ENCODE measurements at places on chromosomes 16 and 17.

DNA sequence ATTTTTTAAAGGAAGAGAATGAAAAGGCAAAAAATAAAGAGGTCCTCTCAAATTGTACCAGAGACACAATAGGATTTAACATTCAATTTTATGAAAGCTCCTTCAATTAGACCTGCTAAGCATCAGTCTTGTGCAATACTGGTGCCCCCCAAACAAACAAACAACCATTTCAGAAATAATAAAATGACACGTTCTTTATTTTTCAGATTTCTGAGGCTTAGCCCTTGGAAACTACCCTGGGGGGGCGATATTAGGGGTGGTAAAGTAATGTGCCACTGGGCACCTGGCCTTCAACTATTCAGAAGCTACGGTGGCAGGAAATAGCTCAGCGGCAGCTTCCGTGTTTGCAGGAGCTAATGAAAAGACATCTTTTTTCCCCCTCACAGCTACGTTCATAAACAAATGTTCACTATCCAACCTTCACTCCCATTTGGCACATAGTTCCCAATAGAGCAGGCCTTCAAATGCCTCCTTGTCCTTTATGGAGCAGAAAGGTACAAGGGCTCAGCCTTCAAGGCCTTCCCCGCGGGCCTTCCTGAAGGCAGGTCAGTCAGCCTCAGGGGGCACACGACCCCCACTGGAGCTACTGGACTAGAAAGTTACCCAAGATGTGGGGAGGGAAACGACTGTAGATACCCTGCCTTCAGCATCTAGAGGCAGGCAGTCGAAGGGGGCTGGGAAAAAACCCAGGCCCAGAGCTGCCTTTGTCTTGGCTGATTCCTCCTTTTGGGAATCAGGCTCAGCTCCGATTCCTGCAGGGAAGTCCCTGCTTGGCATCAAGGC lies 44.1 kb downstream of the TBX4 start:
- no peak for DNase-seq

DNA sequence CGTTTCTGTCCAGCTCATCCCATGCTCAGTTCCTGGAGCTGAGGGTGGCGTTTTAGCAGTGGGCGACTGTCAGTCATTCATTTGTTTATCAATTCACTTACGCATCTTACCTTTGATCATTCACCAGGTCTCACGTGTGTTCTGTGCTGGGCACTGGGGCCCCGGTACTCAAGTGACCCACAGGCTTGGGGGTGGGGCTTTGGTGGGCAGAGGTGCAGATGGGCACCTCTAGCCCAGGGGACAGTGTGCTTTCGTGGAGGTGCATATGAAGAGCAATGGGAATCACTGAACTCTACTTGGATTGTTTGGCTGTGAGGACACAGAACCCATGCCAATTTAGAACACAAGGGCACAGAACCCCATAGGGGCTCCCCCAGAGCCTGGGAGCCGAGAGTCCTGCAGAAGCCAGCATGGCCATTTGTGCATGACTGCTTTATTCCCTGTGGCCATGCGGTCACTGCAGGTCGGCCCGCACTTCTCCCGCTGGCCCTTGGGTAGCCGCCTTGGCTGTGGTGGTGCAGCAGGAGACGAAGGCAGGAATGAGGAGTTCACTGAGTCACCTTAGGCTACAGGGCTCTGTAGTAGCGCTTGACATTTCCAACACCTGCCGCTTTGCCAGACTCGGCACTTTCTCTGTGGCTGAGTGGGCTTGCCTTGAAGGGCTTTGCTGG lies 144.6 kb downstream of the SNX29 start:
- no peak for DNase-seq

- no peak for DNase-seq
Measured at GRCh38 chr17:78539781-78540180, 37.4 kb downstream of the DNAH17 start.

DNA sequence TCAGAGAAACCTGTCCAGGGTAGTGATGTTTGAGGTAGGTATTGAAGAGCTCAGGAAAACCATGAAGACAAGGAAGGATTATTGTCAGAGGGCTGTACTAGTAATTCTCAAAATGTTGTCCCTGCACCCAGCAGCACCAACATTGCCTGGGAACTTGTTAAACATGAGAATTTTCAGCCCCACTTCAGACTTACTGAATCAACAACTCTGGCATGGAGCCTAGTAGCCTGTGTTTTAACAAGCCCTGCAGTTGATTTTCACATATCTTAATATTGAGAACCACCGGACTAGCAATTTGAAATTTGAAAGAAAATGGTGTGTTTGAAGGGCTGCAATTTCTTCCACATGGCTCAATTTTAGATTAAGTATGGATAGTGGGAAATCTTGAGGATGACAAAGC lies 2.8 kb upstream of the KIF2B start:
- DNase-seq, result no peak

DNA sequence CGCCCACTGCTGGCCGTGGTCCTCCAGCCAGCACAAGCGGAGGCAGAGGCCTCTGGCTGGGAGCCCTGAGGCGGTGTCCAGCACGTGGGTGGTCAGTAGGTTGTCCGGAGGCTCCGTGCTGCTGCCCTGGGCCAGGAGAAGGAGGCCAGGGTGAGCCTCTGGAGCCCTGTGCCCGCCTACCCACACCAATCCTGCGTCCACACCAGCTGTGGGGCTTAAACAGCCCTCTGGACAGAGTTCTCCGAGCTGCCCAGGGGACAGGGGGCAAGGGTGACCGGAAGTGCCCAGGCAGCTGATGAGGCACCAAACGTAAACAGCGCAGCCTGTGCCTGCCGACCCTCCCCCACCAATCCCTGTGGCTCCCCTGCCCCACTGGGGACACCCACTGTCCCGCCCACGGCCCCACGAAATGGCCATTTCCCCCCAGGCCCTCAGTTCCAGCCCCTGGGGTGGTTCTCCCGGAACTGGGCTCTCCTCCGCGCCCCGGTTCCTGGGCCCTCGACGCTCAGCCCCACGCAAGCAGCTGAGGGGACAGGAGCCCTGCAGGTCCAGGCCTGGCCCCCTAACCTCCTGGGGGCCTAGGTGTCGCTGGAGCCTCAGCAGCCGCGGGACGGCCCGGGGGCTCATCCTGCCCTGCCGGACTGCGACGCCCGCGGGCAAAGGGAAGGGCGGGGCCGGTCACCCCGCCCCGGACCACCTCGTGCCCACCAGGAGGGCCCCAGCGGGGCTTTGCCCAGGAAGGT lies 27.9 kb upstream of the DBNDD1 start:
- no peak for DNase-seq

GRCh38 chr17:82754297-82755208 lies 2.7 kb downstream of the TBCD start:
- DNase-seq, result no peak

- no peak for DNase-seq
Measured at GRCh38 chr17:69250641-69251040, 22.0 kb upstream of the ABCA10 start.

DNA sequence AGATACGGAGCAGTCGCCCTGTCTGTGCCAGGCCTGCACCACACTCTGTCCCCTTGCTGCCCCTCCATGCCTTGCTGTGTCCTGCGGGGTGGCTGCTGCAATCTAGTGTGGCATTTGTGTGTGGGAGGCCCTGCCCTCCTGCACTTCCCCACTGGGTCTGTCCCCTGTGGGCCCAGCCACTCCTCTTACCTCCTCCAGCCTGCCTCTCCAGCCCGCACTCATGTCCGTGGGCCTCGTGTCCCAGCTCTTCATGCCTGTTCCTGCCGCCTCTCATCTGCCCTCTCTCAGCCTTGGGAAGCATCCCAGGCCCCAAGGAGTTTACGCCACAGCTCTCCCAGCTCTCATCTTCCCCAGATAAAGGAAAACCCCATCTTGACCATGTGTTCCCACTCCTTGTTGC lies 26.6 kb downstream of the CRAMP1 start:
- DNase-seq, result no peak

- DNase-seq, result no peak
Measured at GRCh38 chr17:78868391-78868790, 27.8 kb upstream of the USP36 start.

DNA sequence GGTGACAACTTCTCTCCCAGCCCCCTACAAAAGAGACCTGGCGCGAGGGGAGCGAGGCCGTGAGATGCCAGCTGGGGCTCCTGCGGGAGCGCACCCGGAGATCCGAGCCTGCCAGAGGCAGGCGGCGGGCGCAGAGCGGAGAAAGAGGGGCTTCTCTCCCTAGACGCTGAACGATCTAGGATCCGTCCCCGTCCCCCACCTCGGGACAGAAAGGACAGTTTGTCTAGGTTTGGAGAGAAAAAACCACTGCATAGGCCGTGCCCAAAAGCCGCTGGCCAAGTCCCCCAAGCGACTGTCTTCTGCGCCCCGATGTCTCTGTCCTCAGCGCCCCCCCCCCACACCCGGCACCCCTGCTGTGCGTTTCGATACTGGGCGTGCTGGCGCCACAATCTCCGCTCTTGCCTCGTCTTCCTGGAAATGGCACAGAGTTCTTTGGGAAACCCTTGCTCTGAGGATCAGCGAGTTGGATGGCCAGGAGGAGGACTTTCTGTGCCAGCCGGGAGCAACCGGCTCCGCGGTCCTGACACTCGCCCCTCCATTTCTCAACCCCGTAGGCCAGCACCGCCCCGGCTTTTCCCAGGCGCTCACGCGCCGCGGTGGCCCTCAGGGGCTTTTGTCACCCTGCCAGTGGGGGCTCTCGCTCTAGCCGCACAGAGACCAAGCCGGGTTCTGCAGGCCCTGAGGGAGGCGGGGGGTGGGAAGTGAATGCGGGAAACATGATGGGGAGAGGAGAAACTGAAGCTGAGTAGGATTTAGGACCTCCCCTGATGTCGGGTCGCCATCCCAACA lies 1.0 kb downstream of the SSTR2 start:
- DNase-seq, result no peak

- DNase-seq, result no peak
Measured at GRCh38 chr17:49456183-49456965, 38.7 kb upstream of the NGFR start.

- no peak for DNase-seq
Measured at GRCh38 chr16:89456419-89456959, 33.9 kb downstream of the ANKRD11 start.

GRCh38 chr17:74863420-74864296 lies 4.0 kb upstream of the GRIN2C start:
- DNase-seq, result no peak

GRCh38 chr16:82265809-82266208 lies 95.8 kb upstream of the MPHOSPH6 start:
- DNase-seq, result no peak

GRCh38 chr16:48131201-48131935 lies 24.4 kb downstream of the ABCC12 start:
- DNase-seq, result no peak

DNA sequence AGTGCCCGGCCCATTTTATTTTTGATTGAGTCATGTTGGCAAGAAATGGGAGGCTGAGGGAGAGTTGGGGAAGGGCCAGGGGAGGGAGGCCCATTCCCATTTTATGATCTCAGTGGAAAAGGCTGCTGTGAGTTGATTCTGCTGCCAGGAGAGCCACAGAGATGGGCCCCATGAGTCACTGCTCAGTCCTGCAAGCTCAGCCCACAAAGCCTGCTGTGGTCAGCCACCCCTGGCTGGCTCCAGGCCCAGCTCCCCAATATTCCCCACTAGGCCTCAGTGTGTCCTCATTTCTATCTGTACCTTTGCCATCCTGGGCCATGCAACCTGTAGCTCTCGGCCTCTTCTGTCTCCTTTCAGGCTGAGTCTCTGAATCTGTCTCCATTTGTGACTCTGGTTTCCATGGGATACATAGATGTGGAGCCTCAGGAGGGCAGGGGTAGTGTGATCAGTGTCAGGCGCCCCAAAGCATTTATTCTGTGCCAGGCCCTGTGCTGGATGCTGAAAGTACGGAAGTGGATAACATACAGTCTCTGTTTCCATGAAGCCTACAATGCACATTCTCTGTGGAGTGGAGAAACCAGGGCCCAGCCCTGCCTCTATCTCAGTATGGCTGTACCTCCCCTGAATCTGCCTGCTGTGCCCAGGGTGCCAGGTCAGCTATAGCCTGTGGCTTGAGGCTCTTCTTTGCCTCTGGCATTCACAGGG lies 1.9 kb upstream of the PLEKHG4 start:
- peak; percentile 95 for DNase-seq

DNA sequence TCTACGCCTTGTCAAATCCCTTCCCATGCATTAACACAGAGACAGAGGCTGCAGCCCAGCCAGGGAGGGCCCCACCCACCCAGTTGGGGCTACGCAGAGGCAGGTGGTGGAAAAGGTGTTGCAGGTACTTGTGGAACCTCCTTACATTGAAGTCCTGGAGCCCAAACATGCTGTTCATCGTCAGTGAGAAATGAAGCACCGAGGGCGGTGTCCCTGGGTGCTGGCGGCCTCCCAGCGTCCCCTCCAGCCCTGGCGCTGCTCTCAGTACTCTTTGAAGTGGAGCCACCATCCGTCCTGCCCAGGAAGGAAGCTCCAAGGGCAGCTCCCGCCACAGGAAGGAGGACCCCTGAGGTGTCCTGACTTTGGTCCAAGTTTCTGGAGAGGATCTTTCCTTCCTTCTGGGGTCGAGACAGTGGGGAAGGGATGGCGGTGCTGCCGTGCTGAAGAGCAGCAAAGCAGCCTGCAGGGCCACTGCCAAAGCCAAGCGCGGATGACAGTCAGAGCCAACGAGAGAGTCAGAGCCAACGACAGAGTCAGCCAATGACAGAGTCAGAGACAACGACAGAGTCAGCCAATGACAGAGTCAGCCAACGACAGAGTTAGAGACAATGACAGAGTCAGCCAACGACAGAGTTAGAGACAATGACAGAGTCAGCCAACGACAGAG lies 23.4 kb downstream of the LMF1 start:
- no peak for DNase-seq

DNA sequence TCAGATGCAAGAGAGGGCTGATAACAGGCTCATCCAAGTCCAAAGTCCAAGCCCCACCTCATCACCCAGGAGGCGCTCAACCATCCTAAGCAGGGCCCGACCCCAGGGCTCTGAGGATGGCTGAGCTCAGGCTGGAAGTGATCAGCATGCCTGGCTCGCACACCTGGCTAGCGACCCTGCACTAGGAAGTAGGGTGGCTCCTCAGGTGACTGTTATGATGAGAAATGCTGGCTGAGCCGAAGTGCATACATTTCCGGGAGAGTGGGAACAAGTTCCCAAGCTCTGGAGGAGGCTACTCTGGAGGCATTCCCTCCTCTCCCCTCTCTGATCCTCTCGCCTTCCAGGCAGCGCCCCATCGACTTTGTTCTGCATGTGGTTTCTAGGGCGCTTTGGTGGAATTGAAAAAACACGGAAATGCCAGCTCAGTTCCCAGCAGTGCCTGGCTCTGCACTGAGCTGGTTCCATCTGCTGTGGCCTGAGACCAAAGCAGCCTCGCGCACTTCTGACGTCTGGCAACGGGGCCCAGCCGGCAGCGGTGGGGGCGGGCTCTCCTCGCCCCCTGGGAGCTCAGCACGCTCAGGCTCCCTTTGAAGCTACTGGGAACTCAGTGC lies 130.3 kb downstream of the IRF8 start:
- DNase-seq, result no peak

DNA sequence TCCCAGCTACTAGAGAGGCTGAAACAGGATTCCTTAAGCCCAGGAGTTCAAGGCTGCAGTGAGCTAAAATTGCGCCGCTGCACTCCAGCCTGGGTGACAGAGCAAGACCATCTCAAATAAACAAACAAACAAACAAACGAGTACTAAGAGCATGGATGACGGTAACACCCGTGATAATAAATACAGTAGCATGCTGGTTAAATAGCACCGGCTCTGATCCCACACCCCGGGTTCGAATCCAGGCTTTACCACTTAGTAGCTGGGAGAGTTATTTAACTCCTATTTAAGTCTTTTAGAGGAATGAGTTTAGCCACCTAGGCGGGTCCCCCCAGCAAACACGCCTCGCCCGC lies 301 bp upstream of the METTL22 start:
- DNase-seq, result no peak

GRCh38 chr17:42275527-42276358 lies 448 bp downstream of the STAT5B start:
- DNase-seq, result no peak

GRCh38 chr16:2775765-2776499 lies 1.1 kb downstream of the ELOB start:
- DNase-seq, result no peak

- no peak for DNase-seq
Measured at GRCh38 chr17:60528828-60529227, 2.8 kb upstream of the APPBP2 start.
